ENCODE measurements at places on chromosomes 6 and 20. TPM values are rescaled to one million over a fixed set of nuclear protein-coding genes. Genes with fewer than 3 reads are reported as not detected.

SLC18B1 gene
- total RNA-seq = 11.2 TPM

MYCT1 gene
- 112 TPM for total RNA-seq

TMEM244 gene
- not detected for total RNA-seq

FUT9 gene
- total RNA-seq = not detected

LZTS3 gene
- 6.1 TPM for total RNA-seq

SLC17A3 gene
- total RNA-seq = 0.17 TPM

REM1 gene
- total RNA-seq = not detected

GNRH2 gene
- not detected for total RNA-seq

DNMT3B gene
- 2.9 TPM for total RNA-seq

KHDC1L gene
- not detected for total RNA-seq

PGC gene
- total RNA-seq = not detected

PPP1R3G gene
- total RNA-seq = 0.74 TPM

SLC35D3 gene
- not detected for total RNA-seq

NAPB gene
- 8.2 TPM for total RNA-seq

FNDC1 gene
- total RNA-seq = not detected

MCCD1 gene
- not detected for total RNA-seq
